Dorsolateral prefrontal cortex (tissue), 122 donors: ENCODE measurements at places on chromosomes 1 and 21.

- no peak for DNase-seq
Observed at GRCh38 chr1:160761886-160762285, 22.8 kb downstream of the SLAMF7 start.

DNA sequence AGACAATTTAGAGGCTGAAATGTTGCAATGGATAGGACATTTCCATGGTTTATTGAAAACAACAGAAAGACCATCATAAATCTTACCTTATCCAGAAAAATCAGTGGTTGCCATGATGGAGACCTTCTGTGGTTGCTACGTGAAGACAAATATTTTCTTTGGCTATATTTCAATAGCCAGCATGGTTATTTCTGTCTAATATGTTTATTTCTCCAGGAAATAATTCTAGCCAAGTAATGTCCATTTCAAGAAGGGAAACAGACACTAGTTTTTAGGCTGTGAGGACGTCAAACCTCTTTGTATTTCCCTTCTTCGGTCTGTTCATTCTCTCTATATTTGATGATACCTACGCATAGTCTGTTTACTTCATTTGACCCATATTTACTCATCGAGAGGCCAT is 49.2 kb upstream of the NFASC start:
- no peak for DNase-seq

- DNase-seq: no peak
Observed at GRCh38 chr1:167955915-167956314, 19.0 kb upstream of the MPC2 start.

- no peak for DNase-seq
Observed at GRCh38 chr1:245537992-245538391, 383.2 kb downstream of the KIF26B start.

DNA sequence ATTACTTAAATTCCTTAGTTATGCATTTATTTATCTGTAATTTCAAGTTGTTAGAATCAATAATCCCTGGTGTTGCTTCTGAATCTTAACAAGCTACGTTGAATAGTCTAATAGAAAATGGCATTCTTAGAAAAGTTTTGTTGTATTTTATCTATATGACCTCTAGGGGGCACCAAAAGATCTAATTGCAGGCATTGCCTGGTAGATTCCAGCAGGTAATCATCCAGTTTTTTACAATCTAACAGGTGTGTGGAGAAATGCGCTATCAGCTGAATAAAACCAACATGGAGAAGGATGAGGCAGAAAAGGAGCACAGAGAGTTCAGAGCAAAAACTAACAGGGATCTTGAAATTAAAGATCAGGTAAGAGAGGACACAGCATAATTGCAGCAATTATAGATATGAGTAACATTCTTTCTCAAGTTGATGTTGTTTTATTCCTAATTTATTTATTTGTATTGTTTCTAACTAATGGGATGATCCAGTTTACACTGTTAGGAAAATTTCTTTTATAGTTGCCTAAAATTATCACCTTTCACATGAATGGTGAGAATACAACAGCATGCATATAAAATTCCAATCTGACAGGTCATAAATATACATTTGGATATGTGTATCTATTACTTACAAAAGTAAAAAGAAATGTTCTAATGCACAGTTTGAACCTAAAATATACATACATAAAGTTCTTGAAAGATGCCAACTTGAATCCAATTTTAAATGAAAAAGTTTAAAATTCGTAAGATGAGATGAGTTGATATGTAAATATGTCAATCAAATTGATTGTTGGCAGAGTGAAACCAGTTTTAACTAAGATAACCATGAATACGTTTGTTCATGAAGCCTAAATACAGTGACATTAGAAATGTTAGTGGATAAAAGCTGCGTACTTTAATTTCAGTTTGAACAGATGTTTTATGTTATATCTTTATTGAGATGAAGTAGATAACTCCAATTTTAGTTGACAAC is 88.4 kb downstream of the SDCCAG8 start:
- DNase-seq: no peak

DNA sequence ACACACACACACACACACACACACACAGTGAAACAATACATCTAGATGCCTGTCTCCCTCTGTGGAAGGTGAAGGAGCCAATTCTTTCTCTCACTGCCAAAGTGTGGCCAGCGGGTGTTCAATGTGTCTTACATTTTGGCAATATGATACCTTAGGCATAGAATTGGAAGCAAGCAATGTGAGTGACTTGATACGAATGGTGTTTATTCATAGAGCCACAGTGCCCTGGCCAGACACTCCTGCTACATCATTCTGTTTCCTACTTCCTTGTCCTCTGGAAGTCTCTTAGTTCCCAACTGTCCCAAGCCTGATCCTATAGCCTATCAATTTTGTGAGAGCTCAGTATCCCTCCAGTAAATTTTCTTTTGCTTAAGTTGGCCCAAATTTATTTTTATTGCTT is 170.0 kb upstream of the L1TD1 start:
- no peak for DNase-seq

DNA sequence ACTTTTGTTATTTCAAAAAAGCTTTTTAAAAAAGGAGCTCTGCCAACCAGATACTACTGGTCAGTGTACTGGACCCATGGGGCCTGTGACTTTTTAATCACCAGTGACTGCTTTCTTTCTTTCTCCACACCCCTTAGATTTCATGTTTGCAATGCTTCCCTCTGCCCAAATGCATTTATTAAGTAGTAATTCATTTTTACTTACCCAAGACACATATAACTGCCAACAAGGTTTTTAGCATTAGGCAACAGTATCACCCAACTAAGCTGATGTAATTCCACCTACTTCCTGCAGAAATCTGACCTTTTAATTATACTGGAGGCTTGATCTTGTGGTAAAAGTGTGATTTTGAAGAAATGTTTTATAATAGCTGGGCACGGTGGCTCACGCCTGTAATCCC is 12.5 kb downstream of the MECR start:
- DNase-seq: no peak

GRCh38 chr1:213596729-213597128 is 391.0 kb upstream of the PROX1 start:
- DNase-seq: no peak

GRCh38 chr1:23496490-23497181 is 12.7 kb upstream of the ASAP3 start:
- DNase-seq: no peak

DNA sequence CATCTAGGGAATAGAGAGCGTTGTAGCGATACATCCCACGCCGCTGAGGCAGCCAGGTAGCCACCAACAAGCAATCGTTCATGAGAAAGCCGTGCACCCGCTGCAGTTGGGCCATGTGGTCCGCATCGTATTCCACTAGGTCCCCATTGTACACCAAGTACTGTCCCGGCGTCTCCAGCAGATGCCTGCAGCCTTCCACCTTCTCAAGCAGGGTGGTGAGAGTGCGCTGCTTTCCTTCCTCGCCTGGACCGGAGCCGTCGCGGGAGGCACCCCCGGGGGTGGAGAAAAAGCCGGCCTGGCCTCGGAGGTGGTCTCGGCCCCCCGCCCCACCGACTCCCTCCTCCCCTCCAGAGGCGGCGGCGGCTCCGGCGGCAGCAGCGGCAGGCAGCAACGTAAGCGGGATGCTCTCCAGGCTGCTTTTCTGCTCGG is 595 bp downstream of the EXOC8 start:
- DNase-seq: no peak

DNA sequence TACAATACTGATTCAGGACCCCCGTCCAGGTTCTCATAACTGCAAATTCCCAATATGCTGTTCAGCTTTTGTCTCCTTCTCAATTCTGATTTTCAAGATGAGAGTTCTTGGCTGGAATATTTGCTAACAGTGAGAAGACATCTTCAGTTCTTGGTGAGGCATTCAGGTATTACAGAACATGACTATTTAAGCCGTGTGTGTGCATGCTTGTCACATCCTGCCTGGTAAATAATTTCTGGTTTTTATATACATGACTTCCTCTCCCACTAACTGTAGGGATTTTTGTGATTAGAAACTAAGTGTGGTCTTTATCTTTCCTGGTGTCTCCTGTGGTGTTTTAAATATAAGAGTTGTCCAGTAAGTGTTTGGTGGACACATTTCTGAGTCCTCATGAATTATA is 10.2 kb upstream of the SLC19A2 start:
- DNase-seq: no peak

GRCh38 chr1:172917972-172918371 is 132.8 kb downstream of the TNFSF18 start:
- DNase-seq: no peak

- no peak for DNase-seq
Observed at GRCh38 chr1:85569737-85570404, 10.7 kb upstream of the CCN1 start.

GRCh38 chr1:220221670-220222069 is 50.6 kb downstream of the RAB3GAP2 start:
- no peak for DNase-seq

- no peak for DNase-seq
Observed at GRCh38 chr1:53521924-53522552, 62.8 kb downstream of the DMRTB1 start.

DNA sequence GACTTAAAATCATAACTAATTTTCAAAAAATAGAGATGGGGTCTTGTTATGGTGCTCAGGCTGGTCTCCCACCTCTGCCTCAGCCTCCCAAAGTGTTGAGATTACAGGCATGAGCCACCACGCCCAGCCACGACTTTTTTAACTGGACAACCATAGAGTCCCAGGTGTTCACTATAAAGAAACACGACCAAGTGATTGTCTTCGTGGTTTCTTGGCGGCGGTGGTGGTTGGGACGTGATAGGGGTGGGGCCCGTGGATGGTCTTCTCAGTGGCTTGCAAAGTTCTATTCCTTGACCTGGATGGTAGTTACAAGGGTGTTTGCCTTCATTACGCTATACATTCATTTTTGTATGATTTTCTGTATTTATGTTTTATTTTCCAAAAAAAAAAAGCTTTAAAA is 34.6 kb upstream of the COX20 start:
- DNase-seq: no peak

- no peak for DNase-seq
Observed at GRCh38 chr1:64282351-64282750, 78.9 kb downstream of the UBE2U start.

DNA sequence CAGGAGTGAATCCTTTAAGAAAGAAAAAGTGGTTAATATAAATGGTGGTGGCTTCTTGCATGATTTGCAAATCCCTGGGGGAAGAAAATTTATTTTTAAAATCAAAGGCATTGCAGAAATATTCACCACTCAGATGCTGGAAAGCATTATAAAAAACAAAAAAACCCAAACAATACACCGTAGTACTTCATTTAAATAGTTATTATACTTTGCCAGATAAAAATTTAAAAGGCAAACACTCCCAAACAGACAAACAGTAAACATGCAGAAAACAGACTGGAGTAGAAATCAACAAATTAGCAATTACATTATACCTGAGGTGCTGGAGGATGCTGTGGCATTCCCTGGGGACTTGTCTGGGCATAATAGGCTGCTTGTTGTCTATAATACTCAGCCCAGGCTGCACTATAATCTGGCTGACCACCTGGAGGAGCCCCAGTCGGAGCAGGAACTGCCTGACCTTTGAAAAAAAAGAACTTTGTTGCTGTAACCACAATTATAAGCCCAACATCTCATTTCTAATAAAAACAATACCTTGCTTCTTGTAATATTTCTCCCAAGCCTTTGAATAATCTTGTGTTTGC is 29.9 kb downstream of the FUBP1 start:
- DNase-seq: no peak

- no peak for DNase-seq
Observed at GRCh38 chr1:175784831-175785230, 41.4 kb upstream of the TNR start.

DNA sequence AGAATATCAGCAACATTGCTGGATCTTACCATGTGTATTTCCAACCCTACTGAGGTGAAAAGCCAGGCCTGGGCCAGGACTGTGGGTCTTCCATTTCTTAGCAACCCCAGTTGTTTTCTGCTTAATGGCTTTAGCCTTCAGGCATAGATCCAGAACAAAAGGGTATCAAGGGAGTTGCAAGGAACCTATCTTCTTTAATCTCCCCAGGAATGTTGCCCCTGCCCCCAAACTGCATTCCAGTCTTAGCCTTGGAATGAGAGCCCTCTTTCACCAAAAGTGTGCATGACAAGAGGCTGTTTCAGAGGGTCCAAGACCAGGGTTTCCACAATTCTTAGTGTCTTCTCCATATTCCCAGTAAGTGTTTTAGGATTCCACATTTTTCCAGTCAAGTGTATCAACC is 87.9 kb upstream of the SOX13 start:
- DNase-seq: no peak

- DNase-seq: no peak
Observed at GRCh38 chr1:162908780-162909179, 47.8 kb upstream of the CCDC190 start.

DNA sequence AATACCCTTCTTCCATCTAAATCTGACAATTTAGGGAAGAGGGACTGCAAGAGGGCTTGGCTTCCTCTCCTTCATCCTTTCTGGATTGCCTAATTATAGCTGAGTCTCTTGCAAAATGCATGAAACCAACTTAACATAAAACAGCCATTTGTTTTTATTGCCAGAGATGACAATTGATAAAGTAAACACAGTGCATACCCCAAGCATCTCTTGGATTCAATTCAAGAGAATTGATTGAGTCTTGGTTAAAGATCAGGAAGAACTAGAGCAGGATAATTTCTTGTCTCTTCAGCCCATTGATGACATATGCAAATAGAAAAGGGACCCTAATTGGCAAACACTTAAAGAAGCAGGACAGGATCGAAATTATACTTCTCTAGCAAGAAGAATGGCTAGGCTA is 617.1 kb upstream of the PTBP2 start:
- DNase-seq: no peak

DNA sequence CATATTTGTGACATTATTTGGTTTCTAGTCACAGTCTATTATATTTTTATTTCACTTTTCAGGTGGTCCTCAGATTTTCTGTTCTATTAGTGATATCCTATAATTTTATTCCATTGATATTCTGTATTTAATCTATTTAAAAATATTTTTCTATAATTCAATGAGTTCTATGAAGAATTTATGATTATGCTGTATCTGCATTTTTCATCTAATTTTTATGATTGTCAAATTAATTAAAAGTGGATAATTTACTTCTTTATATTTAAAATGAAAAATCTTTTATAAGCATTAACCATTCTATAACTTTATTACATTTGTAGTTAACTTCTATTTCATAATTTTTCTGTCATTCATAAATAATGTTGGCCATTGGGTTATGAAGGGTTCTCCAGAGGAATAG is 387.4 kb upstream of the LRRC7 start:
- DNase-seq: no peak

GRCh38 chr1:77394166-77394565 is 112.3 kb downstream of the AK5 start:
- DNase-seq: no peak

- no peak for DNase-seq
Observed at GRCh38 chr1:200153277-200154055, 126.0 kb downstream of the NR5A2 start.

DNA sequence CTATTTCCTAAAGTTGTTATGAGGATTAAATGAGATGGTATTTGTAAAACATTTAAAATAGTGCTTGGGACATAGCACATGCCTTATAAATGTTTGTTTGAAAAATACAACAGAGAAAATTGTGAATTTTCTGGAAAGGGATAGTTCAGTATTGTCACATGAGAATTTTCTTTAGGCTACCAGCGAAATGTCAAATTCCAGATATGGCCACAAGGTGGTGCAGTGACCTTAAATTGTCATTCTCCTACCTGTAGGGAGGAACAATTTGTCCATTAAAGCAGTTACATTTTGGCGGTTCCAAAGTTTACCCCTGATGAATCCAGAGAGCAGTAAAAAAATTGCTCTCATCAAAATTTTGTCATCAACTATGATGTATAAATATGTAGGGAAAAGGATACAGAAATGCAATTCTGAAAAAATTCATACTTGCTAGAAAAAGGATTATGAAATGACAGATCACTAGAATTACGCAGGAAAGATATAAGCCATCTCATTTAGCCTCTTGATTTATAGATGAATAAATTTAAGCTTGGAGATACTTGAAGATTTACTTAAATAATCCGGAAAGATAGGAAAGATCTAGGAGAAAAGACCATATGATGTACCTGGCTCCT is 50.2 kb upstream of the TSHB start:
- DNase-seq: peak; percentile 24
